ENCODE measurements at places on chromosomes 12 and 14. TPM values are rescaled to one million over a fixed set of nuclear protein-coding genes. Genes with fewer than 3 reads are reported as not detected.

LIN7A gene
- total RNA-seq, result 5.8 TPM

OR4E2 gene
- total RNA-seq, result not detected

CDC42BPB gene
- 94.8 TPM for total RNA-seq

GLI1 gene
- total RNA-seq, result 1.3 TPM

FBLN5 gene
- total RNA-seq, result 1.0 TPM

ERBB3 gene
- total RNA-seq, result 144 TPM

RASSF8 gene
- 50.5 TPM for total RNA-seq

SIRT4 gene
- total RNA-seq, result 1.7 TPM

CEBPE gene
- not detected for total RNA-seq
